Activated T-helper 1 cell treated with anti-CD3 and anti-CD28 coated beads, Interleukin-2, amount 50 U/mL, for 16 hours (primary cell): ENCODE measurements at places on chromosomes 3 and 15.

DNA sequence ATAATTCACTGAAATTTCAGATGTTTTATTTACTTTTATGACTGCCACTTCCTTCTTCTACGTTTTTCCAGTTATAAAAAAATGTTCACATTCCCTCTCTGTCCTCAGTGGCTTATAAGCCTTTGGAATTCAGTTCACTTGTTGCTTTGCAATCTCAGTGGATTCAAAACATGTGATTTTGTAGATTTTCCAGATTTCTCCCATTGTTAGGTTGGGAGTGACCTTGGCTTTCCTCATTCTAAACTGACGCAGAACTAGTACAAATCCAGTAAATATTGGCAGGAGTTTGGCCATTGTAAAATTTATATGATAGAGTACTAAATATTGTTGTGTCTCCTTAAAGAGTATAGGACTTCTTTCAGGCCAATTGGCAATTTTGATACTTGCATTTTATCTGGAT lies 812.3 kb upstream of the ROBO1 start:
- no peak for DNase-seq

- no peak for DNase-seq
These were observed 29.1 kb upstream of the MYRIP start for GRCh38 chr3:39780352-39780751.

GRCh38 chr15:87433871-87434270 lies 822.7 kb downstream of the NTRK3 start:
- no peak for DNase-seq

DNA sequence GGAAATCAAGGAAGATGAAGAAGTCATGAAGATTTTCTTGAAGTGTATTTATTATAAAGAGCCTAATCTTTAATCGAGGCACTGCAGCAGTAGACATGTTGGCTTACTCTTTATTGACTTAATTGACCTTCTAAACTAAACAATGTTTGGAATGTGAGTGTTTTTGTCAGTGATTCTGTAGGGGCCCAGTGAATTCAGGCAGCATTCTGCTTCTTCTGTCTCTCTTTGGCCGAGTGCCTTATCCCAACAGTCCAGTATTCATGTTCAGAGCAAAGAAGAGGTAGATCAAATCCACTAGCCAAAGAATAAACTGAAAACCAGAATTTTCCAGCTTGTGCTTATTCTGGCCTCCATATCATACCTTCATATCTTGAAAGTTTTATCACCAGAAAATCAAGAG lies 55.7 kb downstream of the RLBP1 start:
- no peak for DNase-seq

DNA sequence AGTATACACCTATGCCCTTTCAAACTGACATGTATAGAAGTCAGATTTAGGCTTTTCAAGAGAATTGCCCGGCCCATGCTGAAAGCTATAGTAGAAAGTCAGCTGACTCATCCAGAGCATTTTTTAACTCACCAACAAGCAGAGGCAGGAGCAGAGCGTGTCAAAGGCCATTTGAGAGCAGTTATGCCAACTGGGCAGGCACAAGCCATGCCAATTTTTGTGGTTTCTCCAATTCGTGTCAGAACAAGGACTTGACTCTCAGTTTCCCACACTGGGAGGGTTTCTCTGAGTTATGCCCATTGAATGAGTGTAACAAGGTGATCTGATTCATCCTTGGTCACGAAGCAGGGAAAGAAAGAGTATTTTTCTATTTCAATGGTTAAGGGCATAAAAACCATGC lies 403.3 kb upstream of the THBS1 start:
- no peak for DNase-seq
